ENCODE measurements at places on chromosomes 12 and 14.

GRCh38 chr12:130121226-130122000 lies 40.9 kb upstream of the FZD10 start:
- DNase-seq = no peak

GRCh38 chr12:32181498-32182175 lies 75.0 kb downstream of the BICD1 start:
- no peak for DNase-seq

DNA sequence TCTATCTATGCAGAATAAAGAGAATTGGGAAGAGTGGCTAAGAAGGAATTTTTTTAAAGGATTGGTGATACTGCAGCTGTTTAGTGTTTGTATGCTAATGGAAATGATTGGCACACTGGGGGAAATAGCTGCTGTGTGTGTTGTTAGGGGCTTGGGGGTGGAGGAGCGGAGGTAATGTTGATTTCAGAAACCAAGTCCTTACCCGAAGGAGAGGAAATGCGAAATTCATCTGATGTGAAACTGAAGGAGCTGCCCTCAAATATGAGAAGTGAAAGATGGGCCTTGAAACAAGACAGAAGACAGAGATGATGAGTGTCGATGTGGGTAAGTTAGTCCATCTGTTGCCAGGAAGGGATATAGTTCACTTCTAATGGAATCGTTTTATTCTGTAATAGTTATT lies 21.2 kb upstream of the RNASE12 start:
- DNase-seq = no peak

GRCh38 chr12:65313719-65314317 lies 35.3 kb downstream of the MSRB3 start:
- no peak for DNase-seq

GRCh38 chr12:24679126-24679525 lies 269.8 kb downstream of the BCAT1 start:
- no peak for DNase-seq

- no peak for DNase-seq
Observed at GRCh38 chr12:109915171-109916040, 15.3 kb downstream of the TCHP start.

- DNase-seq = no peak
Observed at GRCh38 chr14:96576937-96577336, 74.8 kb downstream of the PAPOLA start.

DNA sequence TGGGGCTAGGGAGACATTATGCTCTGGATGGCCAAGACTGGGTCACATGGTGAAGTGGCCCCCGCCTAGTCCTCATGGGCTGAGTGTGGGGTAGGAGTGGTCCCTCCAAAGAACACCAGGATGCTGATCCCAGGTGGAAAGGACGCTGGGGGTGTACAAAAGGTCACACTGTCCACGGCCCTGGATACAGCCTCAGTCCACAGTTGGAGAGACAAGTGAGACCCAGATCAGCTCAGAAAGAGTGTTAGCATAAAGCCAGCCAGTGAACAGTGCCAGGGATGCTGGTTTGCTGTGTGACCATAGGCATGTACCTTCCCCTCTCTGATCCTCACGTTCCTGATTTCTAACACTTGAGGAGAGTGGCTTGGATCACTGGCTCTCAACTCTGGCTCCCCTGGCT lies 13.4 kb upstream of the OAS2 start:
- DNase-seq = no peak

DNA sequence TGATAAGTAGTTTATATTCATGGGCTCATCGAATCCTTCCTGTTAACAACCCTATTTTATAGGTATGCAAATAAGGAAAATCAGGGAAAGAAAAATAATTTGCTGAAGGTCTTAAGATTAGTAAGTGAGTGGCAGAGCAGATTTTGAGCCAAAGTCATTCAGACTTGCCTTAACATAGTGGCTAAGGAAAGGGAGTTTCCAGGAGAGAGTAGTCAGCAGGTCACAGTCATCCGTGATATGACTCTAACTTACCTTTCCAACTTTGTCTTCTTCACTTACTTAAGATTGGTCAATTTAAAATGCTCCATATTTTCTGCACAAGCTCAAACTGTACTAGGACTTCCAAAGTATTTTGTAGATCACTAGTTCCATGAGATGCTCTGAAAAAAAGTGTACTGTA lies 46.6 kb downstream of the AKAP6 start:
- no peak for DNase-seq

DNA sequence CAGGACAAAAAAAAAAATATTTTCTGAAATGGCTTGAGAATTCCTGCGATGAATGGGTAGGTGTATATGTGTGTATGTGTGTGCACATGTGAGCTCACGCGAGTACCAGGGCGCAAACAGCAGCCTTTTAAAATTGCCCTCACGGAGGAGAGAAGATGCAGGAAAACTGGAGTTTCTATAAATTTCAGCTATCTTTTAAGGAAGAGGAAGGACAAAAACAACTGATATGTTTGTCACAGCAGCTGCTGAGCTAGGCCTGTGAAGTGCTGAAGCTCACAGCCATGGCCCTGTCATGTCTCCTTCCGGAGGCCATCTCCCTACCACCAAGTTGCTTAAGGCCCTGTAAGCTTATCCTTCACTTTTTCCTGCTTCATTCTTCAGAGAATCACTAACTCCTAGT lies 40.8 kb downstream of the DUSP16 start:
- DNase-seq = no peak

- no peak for DNase-seq
Observed at GRCh38 chr14:75428230-75429104, 645 bp downstream of the JDP2 start.

GRCh38 chr12:49388682-49389386 lies 21.6 kb downstream of the SPATS2 start:
- peak; percentile 84 for DNase-seq

- no peak for DNase-seq
Observed at GRCh38 chr12:103540319-103540718, 44.6 kb upstream of the C12orf42 start.

- no peak for DNase-seq
Observed at GRCh38 chr12:22412581-22412980, 78.1 kb upstream of the ST8SIA1 start.

- peak; percentile 61 for DNase-seq
Observed at GRCh38 chr14:52951681-52952554, 1.1 kb upstream of the FERMT2 start.

GRCh38 chr12:30811966-30812365 lies 57.2 kb upstream of the CAPRIN2 start:
- no peak for DNase-seq

DNA sequence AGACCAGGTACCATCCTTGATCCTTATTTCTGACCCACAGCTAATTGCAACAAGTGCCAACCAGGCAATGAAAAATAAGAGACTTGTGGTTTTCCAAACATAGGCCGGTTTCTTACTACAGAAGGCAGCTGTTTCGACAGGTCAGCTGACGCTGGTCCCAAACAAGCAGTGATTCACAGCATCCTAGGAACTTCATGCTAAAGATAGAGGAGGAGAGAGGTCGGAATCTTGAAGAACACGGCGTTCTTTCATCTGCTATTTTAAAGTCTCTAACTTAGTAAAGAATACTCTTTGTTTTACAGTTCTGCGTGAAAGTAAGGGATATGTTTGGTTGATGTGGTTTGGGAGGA lies 28.1 kb upstream of the ADGRD1 start:
- no peak for DNase-seq

DNA sequence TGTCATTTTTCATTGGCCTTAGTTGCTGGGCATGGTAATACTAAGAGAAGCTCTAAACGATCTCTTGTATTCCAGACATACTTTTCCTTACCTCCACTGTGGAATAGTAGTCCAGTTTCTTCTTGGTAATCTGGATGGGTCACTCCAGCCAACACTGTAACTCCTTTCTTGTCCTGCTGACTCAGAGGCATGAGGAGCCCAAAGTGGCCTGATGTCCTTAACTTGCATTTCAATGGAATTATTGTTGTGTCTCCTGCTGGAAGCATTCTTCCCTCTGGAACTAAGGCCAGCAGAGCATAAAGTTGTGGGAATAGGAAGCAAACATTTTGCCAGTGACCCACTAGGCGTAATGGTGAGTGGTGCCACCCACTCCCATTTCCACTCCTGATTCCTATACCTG lies 33.1 kb downstream of the DAAM1 start:
- no peak for DNase-seq

DNA sequence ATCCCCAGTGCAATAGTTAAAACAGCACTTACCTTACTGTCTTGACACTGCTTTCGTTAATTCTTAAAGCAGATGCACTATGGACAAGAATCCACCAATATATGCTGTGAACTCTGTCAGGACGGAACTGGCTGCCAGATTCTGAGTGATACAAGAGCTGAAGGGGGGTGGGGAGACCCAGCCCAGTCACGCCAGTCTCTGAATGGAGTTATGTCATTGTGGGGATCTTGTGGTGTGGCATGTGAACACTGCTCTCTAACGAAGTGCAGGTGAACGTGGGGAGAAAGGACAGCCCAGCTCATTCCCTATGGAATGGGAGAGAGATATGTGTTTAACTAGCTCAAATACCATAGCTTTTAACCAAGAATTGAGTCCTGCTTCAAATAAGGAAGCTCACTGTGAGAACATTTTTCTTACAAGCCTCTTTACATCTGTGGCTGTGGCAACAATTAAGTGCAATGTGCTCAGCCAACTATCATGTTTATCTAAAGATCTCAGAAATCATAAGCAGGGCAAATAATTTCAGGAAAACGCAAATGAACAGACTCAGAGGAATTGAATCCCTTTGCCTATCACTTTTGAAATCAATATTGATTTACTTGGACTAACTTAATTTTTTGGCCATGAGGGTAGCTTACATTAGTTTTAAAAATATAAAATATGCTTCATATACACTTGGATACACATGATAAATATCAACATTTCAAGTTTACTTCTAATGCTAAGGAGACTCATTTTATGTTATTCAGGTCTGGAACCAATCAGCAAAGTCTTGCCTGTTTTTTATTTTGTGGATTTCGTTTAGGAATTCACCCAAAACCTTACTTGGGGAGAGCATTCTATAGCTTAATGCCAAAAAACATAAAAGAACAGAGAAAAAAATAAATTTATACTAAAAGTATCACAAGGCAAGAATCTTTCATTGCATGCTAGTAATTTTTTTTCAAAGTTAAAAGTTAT lies at the start of gene LUM:
Gene LUM, minus strand, starts transcription at position 129 of the 960 bp plus-strand sequence. CDS start 2,515 bp downstream, outside the sequence.
- DNase-seq = no peak

DNA sequence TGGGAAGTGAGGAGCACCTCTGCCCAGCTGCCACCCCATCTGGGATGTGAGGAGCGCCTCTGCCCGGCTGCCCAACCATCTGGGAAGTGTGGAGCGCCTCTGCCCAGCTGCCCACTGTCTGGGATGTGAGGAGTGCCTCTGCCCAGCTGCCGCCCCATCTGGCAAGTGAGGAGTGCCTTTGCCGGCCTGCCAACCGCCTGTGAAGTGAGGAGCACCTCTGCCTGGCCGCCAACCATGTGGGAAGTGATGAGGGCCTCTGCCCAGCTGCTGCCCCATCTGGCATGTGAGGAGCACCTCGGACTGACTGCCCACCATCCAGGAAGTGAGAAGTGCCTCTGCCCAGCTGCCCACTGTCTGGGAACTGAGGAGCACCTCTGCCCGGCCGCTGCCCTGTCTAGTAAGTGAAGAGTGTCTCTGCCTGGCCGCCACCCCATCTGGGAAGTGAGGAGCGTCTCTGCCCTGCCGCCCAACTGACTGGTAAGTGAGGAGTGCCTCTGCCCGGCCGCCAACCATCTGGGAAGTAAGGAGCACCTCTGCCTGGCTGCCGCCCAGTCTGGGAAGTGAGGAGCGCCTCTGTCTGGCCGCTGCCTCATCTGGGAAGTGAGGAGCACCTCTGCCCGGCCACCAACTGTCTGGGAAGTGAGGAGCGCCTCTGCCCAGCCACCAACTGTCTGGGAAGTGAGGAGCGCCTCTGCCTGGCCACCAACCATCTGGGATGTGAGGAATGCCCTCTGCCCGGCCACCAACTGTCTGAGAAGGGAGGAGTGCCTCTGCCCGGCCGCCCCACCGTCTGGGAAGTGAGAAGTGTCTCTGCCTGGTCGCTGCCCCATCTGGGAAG lies 22.6 kb downstream of the FAR2 start:
- DNase-seq = no peak

DNA sequence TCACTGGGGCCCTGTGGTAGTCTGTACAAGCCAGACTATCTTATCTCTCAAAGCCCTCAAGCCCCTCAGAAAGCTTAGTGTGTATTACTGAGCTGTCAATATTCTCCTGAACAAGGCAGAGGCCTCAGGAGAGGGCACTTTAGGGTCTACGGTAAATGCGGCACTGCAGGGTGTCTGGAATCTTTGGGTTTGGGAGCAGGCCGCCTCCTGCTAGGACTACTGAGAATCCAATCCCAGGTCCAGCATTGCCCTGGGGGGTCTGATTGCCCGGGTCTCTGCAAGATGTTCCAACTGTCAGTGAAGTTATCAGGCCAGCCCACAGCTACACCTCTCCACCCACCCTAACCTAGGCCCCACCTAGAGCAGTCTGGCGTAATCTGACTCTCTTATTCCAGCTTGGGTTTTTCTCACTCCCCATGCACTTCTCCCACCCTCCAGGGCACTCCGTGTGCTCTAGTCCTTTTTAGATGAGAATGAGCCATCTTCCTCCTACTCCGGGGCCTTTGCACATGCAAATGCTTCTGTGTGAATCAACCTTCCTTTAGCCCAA lies 4.3 kb upstream of the ZFP36L1 start:
- DNase-seq = peak; percentile 58

DNA sequence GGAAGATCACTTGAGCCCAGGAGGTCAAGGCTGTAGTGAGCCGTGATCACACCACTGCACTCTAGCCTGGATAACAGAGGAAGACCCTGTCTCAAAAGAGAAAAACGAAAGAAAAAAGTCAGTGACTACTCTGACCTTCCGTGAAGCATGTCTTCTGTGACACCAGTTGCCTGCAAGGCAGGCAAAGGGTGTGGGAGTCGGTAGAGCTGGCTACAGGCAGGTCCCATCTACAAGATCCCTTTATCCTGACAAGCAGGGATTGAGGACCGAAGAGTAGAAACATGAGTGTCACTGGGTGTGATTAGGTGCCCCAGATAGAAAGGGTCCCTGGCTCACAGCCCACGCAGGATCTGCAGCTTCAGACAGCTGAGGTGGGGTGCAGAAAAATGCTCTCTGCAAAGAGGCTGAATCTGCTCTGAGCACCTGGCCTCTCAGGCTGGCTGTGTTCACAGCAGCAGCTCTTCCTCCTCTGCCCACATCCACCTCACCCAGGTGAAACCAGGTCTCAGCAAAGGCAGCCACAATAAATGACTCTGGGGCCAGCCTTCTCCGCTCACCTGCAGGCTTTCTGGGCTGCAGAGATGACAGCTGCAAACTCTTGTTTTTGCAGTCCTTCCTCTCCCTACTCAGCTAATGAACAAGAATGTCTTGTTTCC lies 28.6 kb upstream of the HSP90B1 start:
- peak; percentile 72 for DNase-seq

- DNase-seq = no peak
Observed at GRCh38 chr12:27009881-27010301, 4.3 kb downstream of the TM7SF3 start.

DNA sequence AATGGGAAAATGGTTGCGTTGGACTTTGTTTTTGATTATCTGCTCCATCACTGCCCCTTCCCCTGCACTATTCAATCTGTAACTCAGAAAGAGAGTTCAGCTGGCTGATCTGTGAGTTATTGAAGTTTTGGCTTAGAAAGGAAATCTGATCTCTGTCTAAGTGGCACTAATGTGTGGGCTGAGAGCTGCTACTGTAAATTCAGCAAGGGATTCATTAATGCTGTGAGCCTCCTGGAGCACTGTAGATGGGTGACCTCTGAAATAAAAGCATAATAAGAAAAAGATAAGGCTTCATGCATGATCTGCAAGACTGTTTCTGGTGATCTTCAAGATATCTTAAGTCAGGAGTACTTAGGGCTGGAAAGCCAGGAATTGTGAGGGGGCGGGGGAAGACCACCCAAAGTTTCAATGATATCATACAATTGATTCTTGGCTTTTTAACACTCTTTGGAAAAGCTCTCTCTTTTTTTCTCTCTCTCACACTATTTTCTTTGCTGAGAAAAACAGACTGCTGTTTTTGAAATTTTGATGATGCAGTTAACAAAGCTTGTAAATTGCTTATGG lies 101.1 kb downstream of the C12orf75 start:
- no peak for DNase-seq

Measured in activated effector memory CD4-positive, alpha-beta T cell treated with anti-CD3 and anti-CD28 coated beads, Interleukin-2, amount 50 U/mL, for 16 hours (primary cell).